Right kidney (tissue), 9 donors: ENCODE measurements at places on chromosomes 4 and X.
A peak's percentile ranks its signal among the peaks of the same experiment; 100 is the strongest.

- no peak for DNase-seq
These were observed 34.8 kb downstream of the ZNF185 start for GRCh38 chrX:152932598-152933175.

DNA sequence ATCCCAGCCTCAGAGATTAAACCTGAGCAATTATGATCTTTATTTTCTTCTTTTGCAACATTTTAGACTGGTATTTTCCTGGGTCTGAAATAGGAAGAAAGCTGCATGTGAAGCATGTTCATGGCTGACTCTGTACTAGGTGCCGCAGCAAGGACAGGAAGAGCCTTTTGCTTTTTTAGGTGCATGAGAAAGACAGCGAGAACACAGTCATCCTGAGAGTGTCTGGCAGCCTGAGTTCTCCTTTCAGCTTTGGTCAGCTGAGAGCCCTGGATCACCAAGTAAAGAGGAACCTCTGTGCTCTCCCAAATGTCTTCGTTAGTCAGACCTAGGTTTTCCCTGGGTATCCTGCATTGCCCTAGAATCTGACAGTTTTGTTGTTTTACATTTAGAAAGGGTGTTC is 29.8 kb downstream of the FAM149A start:
- no peak for DNase-seq

DNA sequence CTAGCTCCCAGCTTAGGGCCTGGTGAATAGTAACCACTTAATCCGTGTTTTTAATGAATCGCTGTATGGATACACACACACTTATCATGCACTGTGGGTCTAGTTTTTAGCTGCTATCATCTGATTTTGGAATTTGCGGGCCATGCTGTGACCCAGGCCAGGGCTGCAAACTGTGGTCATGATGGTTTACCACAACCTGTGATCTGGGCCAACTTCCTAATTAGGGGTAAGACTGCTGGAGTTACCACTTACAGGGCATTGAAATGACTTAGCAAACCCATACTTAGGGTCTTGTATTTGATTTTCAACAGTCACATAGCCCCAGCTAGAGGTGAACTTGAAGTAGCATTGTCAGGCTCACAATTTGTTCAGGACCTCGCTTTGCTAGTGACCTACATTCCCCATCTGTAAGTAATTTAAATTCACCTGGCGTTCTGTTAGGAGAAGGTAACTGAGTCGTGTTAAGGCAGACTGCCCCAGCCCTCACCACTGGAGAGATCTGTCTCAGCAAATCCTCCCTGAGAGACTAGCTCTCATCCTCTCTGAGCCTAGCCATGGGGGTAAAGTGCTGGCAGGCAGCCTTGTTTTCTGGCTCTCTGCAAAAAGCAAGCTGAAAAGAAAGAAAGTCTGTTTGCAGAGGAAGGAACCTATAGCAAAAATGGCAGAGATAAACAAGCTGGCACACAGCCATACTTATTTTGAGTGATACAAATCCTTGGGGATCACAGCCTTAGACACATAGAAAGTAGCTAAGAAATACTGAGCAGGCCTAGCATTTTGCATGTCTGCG is 33.8 kb upstream of the EGFL6 start:
- no peak for DNase-seq

GRCh38 chr4:110062166-110062565 is 136.2 kb downstream of the ELOVL6 start:
- no peak for DNase-seq

DNA sequence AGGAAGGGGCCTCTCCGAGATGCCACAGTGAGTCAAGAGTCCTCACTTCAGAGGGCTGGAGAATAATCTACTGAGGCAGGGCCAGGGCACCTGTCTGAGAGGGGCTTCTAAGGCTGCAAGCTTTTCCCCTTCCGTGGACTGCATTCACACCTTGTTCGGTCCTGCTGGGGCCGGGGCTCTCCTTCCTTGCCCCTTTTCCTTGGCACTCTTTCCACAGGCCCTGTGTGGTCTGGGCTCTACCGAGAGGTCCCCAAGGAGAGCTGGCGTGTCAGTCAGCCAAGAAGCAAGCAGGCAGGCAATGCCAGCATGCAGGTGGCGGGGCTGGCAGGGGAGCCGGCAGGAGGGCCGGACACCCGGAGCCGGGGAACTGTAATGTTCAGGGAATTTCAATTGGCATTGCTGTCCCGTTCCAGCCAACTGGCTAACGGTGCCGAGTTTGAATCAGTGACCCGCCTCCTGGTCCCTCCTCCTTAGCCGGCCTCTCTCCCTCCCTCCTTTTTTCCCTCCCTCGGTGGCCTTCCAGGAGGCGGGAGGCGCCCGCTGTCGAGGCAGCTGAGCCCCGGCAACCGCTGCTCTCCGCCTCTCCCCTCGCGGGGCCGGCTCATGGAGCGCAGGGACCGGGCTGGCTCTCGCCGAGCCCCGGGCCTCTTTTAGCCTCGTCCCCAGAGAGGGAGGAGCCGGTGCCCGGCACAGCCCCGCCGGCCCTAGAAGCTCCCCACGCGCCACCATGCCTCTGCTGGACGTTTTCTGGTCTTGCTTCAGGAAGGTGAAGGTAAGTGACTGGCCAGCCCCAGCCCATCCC is at the start of gene STARD8:
STARD8 (plus strand) TSS at position 511 of the 802 bp plus-strand sequence; CDS start at position 728, 217 bp downstream.
- DNase-seq: peak; percentile 65
